Activated T-cell treated with anti-CD3 and anti-CD28 coated beads, Interleukin-2, amount 50 U/mL, for 48 hours (primary cell): ENCODE measurements at places on chromosomes 4 and X.

- no peak for DNase-seq
Observed at GRCh38 chr4:43846111-43846587, 602.5 kb downstream of the KCTD8 start.

DNA sequence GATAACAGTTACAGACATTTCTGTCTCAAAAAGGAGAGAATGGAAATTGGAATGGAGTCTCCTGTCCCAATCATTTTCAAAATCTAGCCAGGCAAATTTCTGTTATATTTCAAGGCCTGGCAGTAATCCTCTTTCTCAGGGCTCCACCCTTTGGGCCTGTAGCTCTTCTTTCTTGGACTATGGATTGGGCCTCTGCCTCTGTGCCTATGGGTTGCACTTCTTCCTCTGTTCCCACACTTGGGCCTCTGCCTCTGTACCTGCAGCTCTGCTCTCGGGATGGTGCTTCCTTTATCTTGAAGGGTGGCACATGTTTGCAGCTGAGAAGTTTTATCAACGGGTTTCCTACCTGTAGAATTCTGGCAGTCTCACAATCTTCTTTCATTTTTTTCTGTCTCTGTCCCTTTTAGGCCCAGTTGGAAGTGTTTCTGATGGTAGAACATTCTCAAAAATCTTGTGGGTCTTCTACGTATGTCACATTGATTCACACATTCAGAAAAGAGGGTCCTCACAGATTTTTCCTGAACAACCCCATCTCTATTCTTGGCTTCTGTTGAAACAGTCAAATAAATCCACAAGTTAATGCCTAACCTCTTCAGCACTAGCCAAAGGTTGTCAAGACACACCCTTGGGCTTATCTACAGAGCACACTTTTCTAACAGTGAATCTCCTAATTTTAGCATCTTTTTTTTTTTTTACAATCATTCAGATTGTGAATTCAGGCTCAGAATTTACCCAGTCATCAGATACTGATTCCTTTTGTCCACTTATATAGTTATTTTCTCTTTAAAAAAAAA lies 719.0 kb downstream of the RPA4 start:
- no peak for DNase-seq

GRCh38 chr4:152805071-152805650 lies 25.4 kb downstream of the ARFIP1 start:
- DNase-seq: no peak

GRCh38 chrX:14228611-14229010 lies 198.9 kb upstream of the GEMIN8 start:
- no peak for DNase-seq

GRCh38 chrX:26138274-26138673 lies at the start of gene MAGEB18:
MAGEB18 (plus strand) TSS chrX:26138343; CDS start chrX:26138986, 643 bp downstream.
- no peak for DNase-seq

DNA sequence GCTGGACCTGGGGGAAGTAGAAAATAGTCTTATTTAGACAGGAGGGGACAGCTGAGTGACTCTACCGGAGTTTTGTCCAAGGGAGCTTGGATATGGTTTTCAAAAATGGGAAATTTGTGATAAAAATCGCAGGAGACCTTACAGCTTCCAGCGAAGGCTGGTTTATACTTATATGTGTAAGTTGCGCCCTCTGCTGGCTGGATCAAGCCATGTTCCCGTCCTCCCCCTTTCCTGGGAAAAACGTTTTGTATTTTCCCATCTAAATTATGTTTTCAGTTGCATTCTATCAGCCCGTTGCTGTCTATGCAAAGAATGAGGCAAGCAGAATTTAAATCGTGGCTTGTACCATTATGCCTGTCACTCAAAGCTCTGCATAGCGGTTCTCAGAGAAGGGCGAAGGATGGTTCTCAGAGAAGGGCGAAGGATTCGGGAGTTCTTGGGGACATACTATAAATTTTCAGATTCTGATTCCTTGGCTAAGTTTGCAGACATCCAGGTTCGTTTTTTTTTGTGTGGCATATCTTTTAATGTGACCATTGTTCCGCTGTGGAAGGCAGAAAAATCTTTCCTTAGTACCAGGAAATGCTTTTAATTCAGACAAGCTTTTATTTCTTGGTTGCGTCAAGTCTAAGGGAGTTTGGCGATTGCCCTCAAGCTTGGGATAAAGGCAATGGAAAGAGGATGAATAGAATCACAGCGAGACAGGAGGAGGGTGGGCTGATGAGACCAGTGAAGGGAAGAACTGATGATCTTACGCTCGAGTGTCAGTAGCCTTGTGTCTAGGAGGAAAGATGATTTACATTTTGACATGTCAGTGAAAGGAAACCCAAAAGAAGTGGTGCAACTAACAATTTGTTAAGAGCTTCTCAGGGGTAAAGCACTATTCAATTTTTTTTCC lies 128.5 kb upstream of the ARX start:
- DNase-seq: peak; percentile 47

- DNase-seq: no peak
Observed at GRCh38 chr4:116143198-116143597, 942.2 kb downstream of the TRAM1L1 start.

DNA sequence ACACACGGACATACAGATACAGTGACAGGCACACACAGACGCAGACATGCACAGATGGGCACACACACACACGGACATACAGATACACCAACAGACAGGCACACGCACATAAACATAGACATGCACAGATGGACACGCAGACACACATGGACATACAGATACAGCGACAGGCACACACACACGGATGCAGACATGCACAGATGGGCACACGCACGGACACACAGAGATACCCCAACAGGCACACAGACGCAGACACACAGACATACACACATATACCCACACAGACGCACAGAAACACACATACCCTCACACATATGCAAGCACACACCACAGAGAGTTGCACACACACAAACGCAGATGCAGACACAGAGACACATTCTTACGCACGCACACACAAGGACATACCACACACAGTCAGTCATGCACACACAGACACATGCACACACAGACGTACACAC lies 24.4 kb upstream of the SLC25A6 start:
- DNase-seq: no peak

DNA sequence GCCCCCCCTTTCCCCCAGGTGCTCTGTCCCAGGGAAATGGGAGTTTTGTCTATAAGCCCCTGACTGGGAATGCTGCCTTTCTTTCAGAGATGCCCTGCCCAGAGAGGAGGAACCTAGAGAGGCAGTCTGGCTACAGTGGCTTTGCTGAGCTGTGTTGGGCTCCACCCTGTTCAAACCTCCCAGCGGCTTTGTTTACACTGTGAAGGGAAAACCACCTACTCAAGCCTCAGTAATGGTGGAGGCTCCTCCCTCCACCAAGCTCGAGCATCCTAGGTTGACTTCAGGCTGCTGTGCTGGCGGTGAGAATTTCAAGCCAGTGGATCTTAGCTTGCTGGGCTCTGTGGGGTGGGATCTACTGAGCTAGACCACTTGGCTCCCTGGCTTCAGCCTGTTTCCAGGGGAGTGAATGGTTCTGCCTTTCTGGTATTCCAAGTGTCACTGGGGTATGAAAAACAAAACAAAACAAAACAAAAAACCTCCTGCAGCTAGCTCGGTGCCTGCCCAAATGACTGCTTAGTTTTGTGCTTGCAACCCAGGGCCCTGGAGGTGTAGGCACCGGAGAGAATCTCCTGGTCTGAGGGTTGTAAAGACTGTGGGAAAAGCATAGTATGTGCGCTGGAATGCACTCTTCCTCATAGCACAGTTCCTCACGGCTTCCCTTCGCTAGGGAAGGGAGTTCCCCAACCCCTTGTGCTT lies 41.7 kb downstream of the ITM2A start:
- DNase-seq: peak; percentile 35

DNA sequence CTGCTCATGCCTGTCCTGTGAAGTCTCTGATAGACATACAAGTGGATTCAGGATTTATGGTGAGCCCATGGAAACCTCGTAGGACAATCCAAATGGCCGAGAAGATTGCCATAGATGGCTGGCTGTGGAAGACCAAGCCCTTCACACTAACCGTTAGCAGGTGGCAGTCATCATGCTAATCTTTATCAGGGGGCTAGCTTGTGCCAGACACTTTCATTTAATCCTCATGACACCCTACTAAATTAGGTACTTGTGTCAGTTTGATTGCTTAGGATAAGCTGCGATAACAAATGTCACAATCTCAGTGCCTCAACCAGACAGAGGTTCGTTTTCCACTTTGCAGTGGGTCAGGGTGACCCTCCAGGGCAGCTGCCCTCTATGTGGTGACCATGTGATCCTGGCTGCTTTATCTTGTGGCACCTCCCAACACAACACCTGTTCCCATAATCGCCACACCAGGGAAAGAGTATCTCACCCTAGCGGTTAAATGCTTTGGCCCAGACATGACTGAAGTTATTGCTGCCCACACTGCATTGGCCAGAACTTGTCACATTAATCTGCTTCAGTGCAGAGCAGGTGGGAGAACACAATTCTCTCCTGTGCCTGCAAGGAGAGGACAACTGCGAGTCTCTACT lies 60.8 kb downstream of the REPS2 start:
- DNase-seq: no peak

DNA sequence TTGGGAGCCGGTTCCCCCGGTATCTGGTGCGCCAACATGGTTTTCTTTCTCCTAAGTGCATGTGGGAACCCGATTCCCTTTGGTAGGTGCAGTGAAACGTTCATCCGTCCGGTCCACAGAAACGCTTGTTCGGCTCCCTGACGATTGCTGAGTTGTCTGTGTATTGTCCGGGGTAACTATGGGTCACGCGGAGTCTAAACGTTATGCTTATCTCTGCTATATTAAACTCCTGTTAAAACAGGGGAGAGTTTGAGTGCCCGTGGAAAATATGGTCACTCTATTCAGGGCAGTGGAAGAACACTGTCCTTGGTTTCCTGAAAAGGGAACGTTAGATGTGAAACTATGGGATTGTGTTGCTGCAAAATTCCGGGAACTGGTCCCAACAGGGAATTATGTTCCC lies 32.4 kb upstream of the MGST2 start:
- DNase-seq: no peak

DNA sequence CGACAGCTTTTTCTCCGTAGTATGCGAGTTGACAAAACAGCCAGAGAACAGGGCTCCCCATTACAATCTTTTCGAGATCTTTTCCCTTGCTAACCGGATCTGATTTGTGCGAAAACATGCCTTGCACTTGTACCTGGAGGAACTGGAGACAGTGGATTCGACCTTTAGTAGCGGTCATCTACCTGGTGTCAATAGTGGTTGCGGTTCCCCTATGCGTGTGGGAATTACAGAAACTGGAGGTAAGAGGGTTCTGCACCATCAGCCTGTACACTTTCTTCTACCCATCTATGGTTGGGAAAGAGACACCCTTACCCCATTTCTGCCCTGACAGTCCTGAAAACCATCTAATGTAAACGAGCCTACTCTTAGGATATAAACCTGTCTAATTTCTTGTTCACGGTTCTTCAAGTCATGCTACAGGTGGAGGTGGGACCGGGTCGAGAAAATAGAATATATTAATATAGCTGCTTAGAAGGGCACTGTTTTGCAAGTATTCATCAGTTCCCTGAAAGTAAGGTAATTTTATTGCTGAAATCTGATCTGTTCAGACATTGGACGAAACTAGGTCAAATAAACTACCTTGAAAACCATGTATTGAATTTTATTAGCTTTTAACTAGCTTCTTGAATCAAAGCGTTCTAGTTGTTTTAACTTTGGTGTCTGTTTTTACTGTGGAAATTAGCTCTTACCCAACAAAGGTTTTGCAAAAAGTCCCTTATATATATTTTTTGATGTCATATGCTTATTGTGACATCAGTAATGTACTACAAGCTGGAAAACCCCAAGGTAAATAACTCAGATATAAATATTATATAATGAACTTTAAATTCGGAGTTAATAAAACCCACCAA lies 869 bp downstream of the TMEM184C start:
- DNase-seq: no peak

DNA sequence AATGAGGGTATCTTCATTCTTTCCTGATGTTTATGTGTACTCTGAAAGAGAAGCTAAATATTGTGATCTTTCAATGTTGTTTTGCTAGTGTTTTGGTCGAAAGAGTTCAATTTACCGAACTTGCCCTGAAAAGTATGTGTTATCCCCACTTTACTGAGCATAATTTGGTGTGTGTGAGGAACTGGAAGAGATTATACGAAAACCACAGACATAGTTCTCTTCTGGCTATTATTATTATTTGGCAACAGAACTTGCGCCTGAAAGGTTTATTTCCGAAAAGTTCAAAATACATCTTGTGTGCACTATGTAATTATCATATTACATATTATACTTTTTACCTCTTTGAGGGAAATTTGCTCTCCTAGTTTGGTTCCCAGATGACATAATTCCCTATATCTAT lies 232.5 kb upstream of the INTU start:
- DNase-seq: no peak

DNA sequence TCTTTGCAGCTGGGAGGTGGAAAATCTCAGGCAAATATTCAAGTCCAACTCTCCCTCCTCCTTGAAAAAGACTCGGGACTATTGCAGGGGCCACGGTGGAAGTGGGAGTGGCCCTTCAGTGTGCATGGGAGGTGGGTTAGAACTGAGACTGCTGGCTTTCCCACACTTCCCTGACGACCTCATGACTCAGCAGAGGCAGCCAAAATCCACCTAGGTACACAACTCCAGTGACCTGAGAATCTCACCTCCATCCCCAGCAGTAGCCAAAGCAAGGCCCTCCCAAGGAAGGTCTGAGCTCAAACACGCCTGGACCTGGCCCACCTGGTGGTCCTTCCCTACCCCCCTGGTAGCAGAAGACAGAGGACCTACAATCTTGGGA lies 6.2 kb upstream of the UGT2B17 start:
- DNase-seq: no peak

- no peak for DNase-seq
Observed at GRCh38 chrX:111376897-111377578, 35.0 kb downstream of the DCX start.

- no peak for DNase-seq
Observed at GRCh38 chr4:97910005-97910404, 233.3 kb downstream of the STPG2 start.

DNA sequence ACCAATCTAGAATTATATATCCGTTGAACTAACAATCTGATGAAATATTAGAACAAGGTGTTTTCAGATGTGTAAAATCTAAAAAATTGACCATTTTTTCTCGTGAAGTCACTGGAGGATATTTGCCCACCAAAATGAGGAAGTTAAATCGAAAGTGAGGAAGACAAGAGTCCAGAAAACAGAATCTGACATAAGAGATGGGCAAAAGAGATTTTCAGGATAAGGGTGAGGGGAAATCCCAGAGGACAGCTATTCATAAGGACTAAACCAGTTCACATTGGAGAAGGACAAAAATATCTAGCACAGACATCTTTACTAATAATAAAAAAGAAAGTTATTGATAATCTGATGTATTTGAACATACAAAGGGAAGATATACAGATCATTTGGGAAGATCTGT lies 18.7 kb upstream of the ALG13 start:
- no peak for DNase-seq

DNA sequence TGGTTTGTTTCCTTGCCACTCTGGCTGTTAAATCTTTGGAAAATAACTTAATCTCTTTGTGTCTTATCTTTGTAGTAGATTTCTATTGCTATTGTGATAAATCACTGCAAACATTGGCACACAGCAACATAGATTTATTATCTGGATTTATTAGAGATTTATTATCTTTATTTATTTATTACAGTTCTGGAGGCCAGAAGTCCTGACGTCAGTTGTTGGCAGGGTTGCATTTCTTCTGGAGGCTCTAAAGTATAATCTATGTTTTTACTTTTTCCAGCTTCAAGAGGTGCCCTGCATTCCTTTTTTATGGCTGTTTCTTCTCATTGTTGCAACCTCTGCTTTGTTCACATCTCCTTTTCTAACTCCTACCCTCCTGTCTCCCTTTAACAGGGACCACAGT lies 542.8 kb downstream of the GRXCR1 start:
- DNase-seq: no peak
